ENCODE measurements at places on chromosomes 11 and 22.
A peak's percentile ranks its signal among the peaks of the same experiment; 100 is the strongest.

DNA sequence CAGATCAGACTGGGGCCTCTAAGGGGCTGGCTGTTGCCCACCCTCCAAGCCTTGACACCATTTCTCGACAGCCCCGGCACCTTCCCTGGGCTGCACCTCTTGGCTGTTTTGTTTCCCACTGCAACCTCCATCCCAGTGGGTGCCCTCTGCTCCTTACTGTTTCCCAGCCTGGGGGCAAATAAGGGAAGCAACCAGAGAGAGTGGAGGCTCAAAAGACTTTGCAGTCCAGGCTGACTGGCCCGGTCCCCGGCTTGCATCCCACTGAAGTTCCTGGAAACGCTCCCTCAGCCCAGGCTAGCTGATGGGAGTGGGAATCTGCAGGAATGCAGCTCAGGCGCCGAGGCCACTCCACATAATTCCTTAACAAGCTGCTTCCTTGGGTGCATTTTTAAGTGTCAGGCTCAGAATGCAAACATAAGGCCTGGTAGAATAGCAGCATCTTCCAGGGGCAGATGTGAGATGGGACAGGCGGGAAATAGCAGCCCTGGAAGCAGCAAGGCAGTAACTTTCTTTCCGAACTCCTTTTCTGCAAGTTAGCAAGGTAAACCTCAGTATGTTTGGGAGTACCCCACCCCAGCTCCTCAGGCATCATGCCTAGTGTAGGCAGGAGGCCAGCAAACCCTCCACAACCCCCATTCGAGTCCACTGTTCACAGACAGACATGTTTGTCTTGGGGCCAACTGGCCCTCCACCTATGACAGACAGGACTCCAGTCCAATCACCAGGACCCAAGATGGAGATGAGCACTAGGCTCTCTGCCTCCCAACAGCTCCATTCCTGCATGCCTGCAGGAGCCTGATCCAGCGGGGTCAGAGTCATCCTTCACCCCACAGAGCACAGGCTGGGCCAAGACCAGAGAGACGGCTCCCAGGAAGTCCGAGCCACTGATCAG, 39.3 kb downstream of the RPL27A start:
- no peak for ATAC-seq
- H3K27ac ChIP-seq, result no peak overlapping the region
- H3K36me3 ChIP-seq, result no peaks in the 10 kb centered on the region
- H3K4me1 ChIP-seq, result peaks cover 6% of the 10 kb centered on the region

DNA sequence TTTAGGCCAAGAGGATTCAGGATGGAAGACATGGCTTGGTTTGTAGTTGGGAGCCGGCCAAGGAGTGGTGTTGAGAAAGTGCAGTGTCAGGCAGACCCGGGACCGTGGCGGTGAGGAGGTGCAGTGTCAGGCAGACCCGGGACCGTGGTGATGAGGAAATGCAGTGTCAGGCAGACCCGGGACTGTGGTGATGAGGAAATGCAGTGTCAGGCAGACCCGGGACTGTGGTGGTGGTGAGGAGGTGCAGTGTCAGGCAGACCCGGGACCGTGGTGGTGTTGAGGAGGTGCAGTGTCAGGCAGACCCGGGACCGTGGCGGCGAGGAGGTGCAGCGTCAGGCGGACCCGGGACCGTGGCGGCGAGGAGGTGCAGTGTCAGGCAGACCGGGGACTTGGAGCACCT, 59.7 kb downstream of the LRP5 start:
- no peak overlapping the region for H3K27ac ChIP-seq
- no peak overlapping the region for H3K4me3 ChIP-seq
- ATAC-seq, result no peak
- no peaks in the 10 kb centered on the region for H3K4me1 ChIP-seq

DNA sequence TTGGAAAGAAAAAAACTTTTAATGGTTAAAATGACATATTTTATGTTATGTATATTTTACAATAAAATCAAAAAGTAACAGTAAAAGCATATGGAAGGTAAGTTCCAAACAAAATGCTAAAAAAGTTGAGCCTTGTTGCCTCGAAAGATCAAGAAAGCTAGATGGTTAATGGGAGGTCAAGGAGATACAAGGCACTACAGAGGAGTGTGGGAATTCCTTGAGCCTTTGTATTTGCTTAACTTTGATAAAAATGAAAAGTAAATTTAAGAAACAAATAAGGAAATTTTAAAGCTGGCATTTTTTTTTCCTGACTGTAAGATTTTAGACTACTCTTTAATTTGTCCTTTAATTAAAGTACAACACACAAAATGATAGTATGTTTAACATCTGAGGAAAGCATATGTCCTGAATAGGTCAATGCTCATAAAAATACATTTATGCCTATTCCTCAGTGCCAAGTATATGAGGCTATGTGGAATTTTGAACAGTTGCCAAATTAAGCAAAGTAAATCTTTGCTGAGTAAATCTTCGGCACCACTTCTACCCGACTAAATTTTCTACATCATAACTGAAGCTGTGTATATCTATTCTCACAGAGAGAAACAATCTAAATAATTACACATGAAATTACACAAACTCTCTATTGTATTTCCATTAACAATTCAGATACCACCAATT, 108.8 kb downstream of the TTC28 start:
- ATAC-seq, result no peak
- H3K4me3 ChIP-seq, result no peak overlapping the region
- no peaks in the 10 kb centered on the region for H3K4me1 ChIP-seq
- no peaks in the 10 kb centered on the region for H3K36me3 ChIP-seq
- peaks cover 9% of the 10 kb centered on the region for H3K27me3 ChIP-seq

DNA sequence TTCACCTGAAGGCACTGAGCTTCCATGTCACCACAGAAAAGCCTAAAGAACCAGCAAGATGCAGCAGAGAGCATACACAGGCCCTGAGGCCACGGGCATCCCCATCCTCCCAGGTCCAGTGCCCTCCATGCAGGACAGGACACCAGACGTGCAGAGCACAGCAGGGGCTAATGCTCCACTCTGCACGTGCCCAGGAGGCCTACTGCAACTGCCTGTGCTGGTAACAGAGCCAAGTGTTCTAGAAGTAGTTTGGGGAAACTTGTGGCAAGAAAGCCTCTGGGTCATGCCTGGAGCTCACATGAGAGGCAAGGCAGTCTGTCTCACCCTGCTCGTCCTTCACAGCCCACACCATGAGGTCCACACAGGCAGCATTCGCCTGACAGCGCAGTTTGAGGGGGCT, 30.7 kb downstream of the SERPIND1 start:
- H3K36me3 ChIP-seq, result peaks cover 99% of the 10 kb centered on the region
- no peak overlapping the region for H3K4me3 ChIP-seq
- no peak overlapping the region for H3K27ac ChIP-seq
- H3K4me1 ChIP-seq, result no peaks in the 10 kb centered on the region

- peaks cover 12% of the 10 kb centered on the region for H3K27me3 ChIP-seq
- peak; percentile 56 for ATAC-seq
- no peak overlapping the region for H3K4me3 ChIP-seq
- H3K36me3 ChIP-seq, result no peaks in the 10 kb centered on the region
- H3K27ac ChIP-seq, result no peak overlapping the region
Measured at GRCh38 chr11:125345421-125346178, 150.5 kb downstream of the FEZ1 start.

- no peaks in the 10 kb centered on the region for H3K36me3 ChIP-seq
- H3K27me3 ChIP-seq, result peaks cover 13% of the 10 kb centered on the region
- ATAC-seq, result no peak
Measured at GRCh38 chr11:102911758-102912481, 37.1 kb upstream of the MMP12 start.

DNA sequence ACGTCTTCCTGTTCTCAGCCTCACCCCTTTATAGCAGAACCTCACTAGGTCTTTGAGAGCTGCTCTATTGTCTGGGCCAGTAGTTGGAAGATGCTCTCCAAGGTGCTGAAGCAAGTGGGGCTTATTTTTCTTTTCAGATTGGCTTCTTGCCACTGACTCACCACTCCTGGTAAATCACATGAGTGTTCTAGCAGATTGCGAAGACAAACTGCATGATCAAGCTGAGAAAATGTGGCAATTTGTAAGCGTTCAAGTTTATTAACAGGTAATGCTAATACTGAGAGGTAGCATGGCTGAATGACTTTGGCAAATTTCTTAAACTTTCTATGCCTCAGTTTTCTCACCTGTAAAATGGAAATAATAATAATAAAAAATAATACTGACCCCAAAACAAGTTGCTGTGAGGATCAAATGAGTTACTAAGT, 59.2 kb downstream of the CACNG2 start:
- H3K36me3 ChIP-seq, result no peaks in the 10 kb centered on the region
- no peak overlapping the region for H3K4me3 ChIP-seq
- no peak overlapping the region for H3K27ac ChIP-seq
- peaks cover 50% of the 10 kb centered on the region for H3K27me3 ChIP-seq

DNA sequence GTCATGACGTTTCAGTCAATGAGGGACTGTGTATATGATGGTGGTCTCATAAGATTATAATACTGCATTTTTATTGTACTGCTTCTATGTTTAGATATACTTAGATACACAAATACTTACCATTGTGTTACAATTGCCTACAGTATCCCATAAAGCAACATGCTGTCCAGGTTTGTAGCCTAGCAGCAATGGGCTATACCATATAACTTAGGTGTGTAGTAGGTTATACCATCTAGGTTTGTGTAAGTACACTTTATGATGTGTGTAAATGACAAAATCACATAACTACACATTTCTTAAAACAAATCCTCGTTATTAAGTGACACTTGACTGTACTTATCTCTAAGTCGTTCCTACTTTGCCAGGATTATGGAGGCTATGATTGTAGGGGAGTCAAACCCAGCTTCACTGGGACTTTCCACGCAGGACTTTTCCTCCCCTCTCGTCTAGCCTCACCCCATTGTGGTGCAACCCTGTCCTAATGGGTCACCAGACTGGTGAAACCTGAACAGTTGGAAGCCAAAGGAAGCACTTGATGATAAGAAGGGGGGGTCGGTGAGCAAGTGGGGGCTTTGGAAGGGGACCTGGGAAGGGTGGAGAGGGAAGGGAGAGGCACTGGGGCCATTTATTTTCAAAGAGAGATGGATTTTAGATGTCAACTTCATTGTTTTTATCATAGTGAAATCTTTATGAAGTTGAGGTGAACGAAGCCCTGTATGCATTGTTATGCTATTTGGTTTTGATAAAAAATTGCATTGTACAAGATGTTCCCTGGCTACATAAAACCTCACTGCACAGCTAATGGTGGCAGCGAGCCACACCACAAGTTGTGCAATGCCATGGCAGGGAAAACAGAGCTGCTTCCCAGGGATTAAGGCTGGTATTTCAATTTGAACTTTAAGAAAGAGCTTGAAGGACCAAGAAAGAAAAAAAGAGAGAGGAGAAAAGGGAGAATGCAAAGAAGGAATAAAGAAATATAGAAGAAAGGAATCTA, 129.1 kb downstream of the EHF start:
- no peaks in the 10 kb centered on the region for H3K4me1 ChIP-seq
- no peaks in the 10 kb centered on the region for H3K36me3 ChIP-seq
- H3K27ac ChIP-seq, result no peak overlapping the region
- peaks cover 17% of the 10 kb centered on the region for H3K27me3 ChIP-seq
- no peak for ATAC-seq
- H3K4me3 ChIP-seq, result no peak overlapping the region

- no peaks in the 10 kb centered on the region for H3K27me3 ChIP-seq
- H3K4me3 ChIP-seq, result no peak overlapping the region
- no peak for ATAC-seq
- no peaks in the 10 kb centered on the region for H3K4me1 ChIP-seq
Measured at GRCh38 chr11:115965767-115966504, 461.7 kb upstream of the CADM1 start.

GRCh38 chr11:2318707-2319106, 16.9 kb downstream of the TSPAN32 start:
- H3K27ac ChIP-seq, result no peak overlapping the region
- H3K4me3 ChIP-seq, result no peak overlapping the region
- no peaks in the 10 kb centered on the region for H3K4me1 ChIP-seq
- H3K36me3 ChIP-seq, result no peaks in the 10 kb centered on the region
- ATAC-seq, result no peak

GRCh38 chr11:78332174-78332866, 85.3 kb downstream of the GAB2 start:
- peaks cover 11% of the 10 kb centered on the region for H3K4me1 ChIP-seq
- no peaks in the 10 kb centered on the region for H3K27me3 ChIP-seq
- peak overlapping the region; percentile 11 for H3K4me3 ChIP-seq
- ATAC-seq, result peak; percentile 72

GRCh38 chr22:37218771-37219411, 6.6 kb upstream of the SSTR3 start:
- peak overlapping the region; percentile 92 for H3K4me3 ChIP-seq
- peaks cover 48% of the 10 kb centered on the region for H3K4me1 ChIP-seq
- H3K27ac ChIP-seq, result peak overlapping the region; percentile 91
- no peaks in the 10 kb centered on the region for H3K27me3 ChIP-seq
- ATAC-seq, result peak; percentile 56

DNA sequence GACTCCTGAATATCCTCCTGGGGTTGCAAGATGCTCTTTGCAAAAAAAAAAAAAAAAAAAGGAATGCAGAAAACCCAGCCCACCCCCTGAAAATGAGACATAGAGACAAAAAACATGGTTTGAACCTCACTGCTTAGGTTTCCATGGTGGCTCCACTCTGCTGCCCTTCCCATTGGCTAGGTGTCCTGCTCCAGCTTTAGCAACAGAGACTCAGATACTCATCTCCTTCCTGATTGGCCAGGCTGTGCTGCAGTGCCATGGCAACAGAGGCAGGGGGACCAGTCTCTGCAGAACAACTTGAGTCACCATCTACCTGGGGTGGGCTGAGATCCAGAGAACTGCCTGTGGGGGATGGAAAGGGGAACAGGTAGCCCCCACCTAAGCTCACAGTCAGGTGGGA, 17.4 kb upstream of the YWHAH start:
- no peaks in the 10 kb centered on the region for H3K36me3 ChIP-seq
- H3K27ac ChIP-seq, result no peak overlapping the region
- peaks cover 5% of the 10 kb centered on the region for H3K4me1 ChIP-seq
- peaks cover 17% of the 10 kb centered on the region for H3K27me3 ChIP-seq
- no peak overlapping the region for H3K4me3 ChIP-seq

GRCh38 chr22:29782061-29782845, 15.1 kb downstream of the UQCR10 start:
- no peak overlapping the region for H3K27ac ChIP-seq
- H3K4me3 ChIP-seq, result no peak overlapping the region
- ATAC-seq, result no peak
- H3K36me3 ChIP-seq, result no peaks in the 10 kb centered on the region
- H3K27me3 ChIP-seq, result no peaks in the 10 kb centered on the region

GRCh38 chr11:112620621-112621394, 340.4 kb upstream of the NCAM1 start:
- ATAC-seq, result no peak
- H3K4me1 ChIP-seq, result no peaks in the 10 kb centered on the region
- H3K4me3 ChIP-seq, result no peak overlapping the region
- no peaks in the 10 kb centered on the region for H3K36me3 ChIP-seq
- H3K27ac ChIP-seq, result no peak overlapping the region

- H3K4me3 ChIP-seq, result no peak overlapping the region
- no peak for ATAC-seq
- no peaks in the 10 kb centered on the region for H3K4me1 ChIP-seq
Measured at GRCh38 chr11:69436041-69436982, 45.2 kb upstream of the LINC01488 start.

All from activated T-helper 17 cell treated with anti-CD3 and anti-CD28 coated beads, Interleukin-2, amount 50 U/mL, for 72 hours (primary cell).